ENCODE measurements at places on chromosomes 7 and 10. TPM values are rescaled to one million over a fixed set of nuclear protein-coding genes. Genes with fewer than 3 reads are reported as not detected.

DNA sequence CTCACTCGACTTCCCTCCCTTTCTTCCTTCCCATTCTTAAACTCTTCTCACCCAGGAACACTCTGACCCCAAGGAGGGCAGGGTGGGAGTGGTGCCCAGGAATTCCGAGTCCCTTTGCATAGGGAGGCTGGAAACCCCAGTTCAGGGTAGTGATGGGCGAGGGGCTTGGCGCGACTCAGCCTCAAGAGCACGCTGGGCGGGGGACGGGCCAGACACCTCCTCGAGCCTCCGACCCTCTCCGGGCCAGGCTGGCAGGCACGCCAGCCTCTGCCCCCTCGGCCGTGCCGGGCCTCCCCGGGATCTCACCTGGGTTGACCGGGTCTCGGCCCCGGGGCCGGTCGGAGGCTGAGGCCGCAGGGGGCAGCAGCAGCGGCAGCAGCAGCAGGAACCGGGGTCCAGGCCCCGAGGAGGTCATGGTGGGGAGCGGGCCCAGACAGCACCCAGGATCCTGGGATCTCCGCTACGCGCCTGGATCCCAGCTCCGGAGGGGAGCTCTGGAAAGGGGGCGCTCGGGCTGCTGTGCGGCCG is 457 bp downstream of the PLOD3 start:
- peak overlapping the region; percentile 88 for H3K27ac ChIP-seq
- H3K36me3 ChIP-seq = no peaks in the 10 kb centered on the region

- H3K27me3 ChIP-seq = no peaks in the 10 kb centered on the region
- H3K4me3 ChIP-seq = no peak overlapping the region
- H3K36me3 ChIP-seq = no peaks in the 10 kb centered on the region
- H3K27ac ChIP-seq = no peak overlapping the region
- peaks cover 4% of the 10 kb centered on the region for H3K4me1 ChIP-seq
- no peak for DNase-seq
These were observed 345.5 kb downstream of the LRMDA start for GRCh38 chr10:75776738-75777504.

DNA sequence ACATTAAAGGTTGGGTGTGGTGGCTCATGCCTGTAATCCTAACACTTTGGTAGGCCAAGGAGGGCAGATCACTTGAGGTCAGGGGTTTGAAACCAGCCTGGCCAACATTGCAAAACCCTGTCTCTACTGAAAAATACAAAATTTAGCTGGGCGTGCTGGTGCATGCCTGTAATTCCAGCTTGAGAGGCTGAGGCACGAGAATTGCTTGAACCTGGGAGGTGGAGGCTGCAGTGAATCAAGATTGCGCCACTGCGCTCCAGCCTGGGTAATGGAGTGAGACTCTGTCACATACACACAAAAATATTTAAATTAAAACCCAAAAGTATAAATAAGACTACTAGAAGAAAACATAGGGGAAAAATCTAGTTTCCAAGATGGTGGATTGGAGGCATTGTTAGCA is 41.9 kb upstream of the CDK13 start:
- no peak overlapping the region for H3K27ac ChIP-seq
- DNase-seq = no peak
- no peaks in the 10 kb centered on the region for H3K36me3 ChIP-seq
- peaks cover 7% of the 10 kb centered on the region for H3K4me1 ChIP-seq
- no peak overlapping the region for H3K4me3 ChIP-seq

DNA sequence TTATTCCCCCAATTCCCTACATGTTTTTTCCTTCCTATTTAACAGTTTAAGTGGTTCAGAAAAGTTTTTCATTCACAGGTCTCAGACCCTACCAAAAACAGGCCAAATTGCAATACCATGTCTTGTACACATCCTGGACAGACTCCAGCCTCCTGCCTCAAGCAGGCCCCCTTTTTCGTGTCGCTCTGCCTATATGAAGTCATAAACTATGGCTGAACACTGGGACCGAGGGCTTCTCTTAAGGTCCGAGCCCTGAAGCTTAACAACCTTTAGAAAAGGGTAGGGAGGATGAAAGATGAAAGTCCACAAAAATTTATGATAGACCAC is 1.4 kb downstream of the FBXW4 start:
- DNase-seq = no peak
- no peaks in the 10 kb centered on the region for H3K36me3 ChIP-seq
- H3K4me3 ChIP-seq = peak overlapping the region; percentile 83
- peak overlapping the region; percentile 90 for H3K27ac ChIP-seq
- no peaks in the 10 kb centered on the region for H3K27me3 ChIP-seq
- peaks cover 21% of the 10 kb centered on the region for H3K4me1 ChIP-seq

OR2A1 gene
- total RNA-seq = not detected

GAD2 gene
- not detected for total RNA-seq

FKBP6 gene
- not detected for total RNA-seq

DNA sequence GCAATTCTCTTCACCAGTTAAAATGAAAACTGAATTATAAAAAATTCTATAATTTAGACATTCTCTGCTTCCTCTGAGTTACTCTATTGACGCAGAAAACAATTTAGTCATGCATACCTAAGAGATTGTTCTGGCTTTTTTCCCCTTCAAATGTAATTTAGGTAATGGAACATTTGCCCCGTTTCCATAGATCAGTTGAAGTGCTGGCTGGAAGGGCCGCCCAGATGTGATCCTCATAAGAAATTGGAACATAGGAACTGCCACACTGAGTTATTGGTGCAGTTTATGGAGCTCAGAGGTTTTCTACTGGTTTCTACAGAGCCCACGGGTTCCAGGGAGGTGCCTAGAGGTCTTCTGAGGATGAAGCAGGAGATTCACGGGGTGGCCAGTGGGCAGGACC is 581.7 kb downstream of the SDK1 start:
- no peaks in the 10 kb centered on the region for H3K4me1 ChIP-seq
- no peak overlapping the region for H3K4me3 ChIP-seq
- no peak for DNase-seq
- H3K27me3 ChIP-seq = peaks cover 5% of the 10 kb centered on the region
- no peak overlapping the region for H3K27ac ChIP-seq

Measured in psoas muscle (tissue), 8 donors.